ENCODE measurements at places on chromosomes 2 and 18.

DNA sequence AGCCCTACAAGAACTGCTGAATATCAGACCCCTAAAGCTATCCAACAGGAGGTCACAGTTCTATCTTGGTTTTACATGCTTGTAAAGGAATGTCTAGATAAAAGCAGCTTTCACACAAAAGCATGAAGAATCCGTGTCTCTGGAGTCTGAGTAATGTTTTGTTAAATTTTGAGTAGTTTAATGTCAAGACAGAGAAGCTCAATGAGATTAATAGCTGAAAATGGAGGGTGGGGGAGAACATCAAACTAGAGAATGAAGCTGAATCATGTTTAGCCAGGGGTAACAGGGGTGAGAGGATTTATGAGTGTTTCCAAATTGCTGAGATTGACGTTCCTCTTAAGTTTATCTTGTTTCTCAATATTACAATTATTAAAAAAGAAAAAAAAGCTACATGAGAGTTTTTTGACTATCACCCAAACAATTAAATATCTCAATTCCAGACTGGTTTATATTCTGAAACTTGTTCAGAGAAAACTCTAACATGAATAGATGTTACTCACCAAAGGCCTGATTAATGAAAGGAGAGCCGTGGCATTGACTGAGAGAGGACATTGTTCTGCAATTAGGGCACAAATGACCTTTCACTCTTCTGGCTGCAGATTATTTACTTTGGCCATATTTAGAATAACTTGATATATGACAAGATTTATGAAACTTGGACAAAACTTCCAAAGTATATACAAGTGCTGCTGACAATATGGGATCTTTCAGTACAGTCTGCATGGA, 266.4 kb upstream of the ETAA1 start:
- DNase-seq = no peak

DNA sequence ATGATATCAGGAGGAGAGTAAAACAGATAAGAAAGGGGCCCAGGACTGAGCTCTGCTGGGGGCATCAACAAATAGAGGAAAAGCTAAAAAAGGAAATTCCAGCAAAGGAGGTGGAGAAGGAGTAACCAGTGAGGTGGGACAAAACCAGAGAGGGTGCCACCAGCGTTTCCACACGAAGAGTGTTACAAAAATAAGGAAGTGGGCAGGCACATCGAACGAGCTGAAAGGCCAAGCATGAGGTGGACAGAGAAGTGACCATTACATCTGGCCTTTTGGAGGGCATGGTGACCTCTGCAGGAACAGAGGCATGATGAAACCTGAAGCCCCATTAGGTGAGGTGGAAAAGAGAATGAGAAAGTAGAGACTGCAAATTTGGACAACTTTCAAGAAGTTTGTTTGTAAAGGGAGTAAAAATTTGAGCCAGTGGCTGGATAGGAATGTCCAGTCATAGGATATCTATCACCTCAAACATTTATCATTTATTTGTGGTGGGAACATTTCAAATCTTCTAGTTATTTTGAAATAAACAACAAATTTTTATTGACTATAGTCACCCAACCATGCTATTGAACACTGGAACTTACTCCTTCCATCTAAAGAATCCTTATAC, 18.4 kb upstream of the VIT start:
- DNase-seq = no peak

DNA sequence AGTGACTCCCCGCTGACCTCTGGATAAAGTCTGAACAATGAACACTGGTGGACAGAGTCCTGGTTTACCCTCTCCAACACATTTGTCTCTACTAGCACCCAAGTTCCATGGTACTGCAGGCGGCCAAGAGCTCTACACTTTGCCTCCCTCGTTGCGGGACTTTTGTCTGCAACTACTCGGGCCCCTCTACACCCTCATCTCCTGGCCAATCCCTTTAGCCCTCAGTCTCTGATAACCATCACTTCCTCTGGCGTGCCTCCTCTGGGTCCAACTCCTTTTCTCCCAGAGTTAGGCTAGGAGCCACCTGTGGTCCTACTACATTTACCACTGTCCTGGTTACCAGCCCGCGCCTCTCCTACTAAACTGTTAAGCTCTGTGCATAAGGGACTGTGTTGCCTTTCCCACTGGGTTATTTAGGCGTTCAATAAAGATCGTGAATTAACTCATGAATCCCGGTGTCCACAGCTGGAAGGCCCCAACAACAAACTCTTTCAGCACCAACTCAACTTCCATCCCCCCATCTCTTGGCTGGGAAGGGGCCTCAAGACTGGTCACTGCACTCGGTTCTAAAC, 757 bp downstream of the HDHD2 start:
- DNase-seq = no peak

GRCh38 chr2:68237404-68237803, 14.9 kb downstream of the PPP3R1 start:
- DNase-seq = no peak

DNA sequence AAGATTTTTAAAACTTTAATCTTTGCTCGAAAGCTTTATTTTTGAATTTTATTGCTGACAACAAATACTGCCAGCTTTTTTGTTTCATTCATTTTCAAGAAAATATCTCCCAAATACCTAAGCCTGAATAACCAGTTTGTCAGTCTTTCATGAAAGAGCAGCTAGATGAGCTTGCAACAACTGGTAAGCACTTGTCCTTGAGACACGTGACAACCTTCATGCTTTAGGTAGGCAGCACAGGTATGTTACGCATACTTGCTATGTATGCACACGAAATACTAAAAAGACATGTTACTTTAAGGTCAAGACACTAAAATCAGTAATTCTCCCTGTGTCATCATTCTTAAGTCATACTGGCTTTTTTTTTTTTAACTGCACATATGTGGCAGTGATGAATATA, 12.3 kb downstream of the CEBPZ start:
- no peak for DNase-seq

DNA sequence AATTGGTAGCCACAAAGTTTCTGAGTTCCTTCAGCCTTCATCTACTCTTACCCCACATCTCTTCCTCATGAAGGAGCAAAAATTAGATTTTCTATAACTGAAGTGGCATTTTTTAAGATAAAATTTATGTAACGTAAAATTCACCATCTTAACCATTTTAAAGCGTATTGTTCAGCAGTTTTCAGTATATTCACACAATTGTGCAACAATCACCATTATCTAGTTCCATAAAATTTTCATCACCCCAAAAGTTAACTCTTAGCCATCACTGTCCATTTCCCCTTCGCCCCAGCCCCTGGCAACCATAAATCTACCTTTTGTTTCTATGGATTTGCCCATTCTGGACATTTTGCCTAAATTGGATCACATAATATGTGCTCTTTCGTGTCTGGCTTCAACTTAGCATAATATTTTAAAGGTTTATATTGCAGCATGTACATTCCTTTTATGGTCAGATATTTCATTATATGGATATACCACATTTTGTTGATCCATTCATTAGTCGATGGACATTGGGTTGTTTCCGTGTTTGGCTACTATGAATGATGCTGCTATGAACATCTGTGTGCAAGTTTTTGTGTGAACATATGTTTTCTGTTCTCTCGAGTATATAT, 44.6 kb downstream of the ATIC start:
- no peak for DNase-seq

DNA sequence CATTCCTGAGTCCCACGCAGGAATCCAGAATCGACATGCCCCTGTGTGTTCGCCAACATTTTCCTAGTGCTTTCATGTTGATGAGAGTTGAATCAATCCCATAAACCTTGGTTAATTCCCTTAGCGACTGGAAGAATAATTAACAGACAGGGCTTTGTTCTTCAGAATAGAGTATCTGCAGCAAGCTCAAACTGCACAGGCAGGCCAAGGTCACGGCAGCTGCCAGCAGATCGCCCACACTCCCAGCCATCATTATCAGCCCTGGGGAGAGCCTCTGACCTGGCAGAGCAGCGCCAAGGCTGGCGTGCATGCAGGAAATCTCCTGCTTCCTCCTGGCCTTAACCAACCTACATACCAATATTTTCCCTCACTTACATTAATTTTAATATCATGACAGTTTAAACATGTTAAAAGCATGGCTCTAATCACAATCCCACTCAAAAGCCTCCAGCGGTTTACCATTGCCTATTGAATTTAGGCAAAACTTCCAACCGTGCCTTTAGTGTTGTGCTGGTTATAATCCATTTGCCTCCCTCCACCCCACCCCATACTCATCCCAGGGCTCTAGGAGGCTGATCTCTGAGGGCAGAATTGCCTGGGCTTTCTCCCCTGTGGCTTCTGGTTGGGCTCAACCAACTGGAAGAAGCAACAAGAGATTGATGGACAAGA, 46.8 kb upstream of the NCK2 start:
- no peak for DNase-seq

DNA sequence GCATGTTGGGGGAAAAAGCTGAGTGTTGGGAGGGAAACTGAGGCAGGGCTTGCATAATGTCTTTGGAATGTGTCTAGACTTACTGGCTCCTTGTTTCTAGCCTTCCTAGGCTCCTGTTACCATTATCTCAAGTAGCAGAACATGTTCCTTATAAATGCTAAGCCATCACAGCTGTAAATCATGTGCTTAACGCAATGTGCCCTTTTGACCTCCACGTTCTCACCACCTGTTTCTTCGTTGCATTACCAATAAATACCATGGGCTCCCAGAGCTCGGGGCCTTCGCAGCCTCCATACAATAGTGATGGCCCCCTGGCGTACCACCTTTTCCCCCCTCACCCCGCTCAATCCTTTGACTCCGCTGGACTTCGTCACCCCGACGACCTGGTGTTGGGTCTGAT, 54.0 kb upstream of the CWC22 start:
- DNase-seq = no peak

DNA sequence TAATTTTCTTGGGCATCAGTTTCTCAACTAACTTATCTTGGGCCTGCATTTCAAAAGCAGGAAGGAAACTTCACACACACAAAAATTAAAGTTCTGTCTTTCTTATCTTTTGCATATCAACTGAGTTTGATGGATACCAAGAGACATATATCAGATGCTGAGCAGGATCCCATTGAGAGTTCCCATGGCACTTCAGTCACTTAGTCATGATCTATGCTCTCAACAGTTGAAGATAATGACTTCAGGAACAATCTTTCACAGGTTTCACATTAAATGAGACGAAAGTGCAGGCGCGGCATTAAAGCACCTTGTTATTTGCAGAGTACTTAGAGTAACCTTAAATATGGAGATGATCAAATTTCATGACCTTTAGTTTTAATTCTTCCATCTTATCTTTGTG, 2139.8 kb upstream of the CELF4 start:
- no peak for DNase-seq

DNA sequence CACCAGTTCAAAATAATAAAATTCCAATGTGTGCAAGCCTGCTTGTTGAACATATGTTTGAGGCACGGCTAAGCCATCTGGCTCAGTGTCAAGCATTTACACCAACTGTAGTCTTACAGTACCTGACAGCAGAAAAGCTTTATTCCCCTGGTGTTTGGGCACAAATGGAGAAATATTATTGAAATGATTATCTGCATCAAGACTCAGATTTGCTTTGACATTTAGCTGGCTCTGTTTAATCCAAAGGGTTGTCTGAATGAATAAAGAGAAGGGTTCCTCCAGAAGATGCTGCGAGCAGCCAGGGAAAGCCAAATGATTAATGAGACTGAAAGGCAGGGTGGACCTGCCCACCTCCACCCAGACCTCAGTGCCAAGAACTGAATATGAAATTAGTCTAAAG, 393.2 kb upstream of the GALNT5 start:
- DNase-seq = no peak

DNA sequence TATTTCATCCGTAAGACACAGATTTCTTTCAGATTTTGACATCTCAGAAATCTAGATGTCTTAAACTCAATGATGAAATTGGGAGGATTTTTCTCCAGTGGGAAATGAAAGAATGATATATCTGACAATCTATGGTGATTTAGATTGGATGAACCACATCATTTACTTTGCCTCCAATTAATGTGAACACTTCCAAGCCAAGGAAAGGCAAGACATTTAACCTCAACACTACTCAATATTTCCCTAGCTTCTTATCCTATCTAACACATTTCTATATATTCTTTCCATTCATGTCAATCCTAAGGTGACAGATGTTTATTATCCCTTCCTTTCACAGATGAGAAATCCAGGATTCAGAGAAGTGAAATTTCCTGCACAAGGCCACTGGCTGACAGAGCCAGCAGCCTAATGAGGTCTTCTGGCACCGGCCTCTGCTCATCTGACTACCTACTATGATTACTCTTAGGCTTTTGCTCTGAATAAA, 327.6 kb downstream of the IRS1 start:
- DNase-seq = no peak

DNA sequence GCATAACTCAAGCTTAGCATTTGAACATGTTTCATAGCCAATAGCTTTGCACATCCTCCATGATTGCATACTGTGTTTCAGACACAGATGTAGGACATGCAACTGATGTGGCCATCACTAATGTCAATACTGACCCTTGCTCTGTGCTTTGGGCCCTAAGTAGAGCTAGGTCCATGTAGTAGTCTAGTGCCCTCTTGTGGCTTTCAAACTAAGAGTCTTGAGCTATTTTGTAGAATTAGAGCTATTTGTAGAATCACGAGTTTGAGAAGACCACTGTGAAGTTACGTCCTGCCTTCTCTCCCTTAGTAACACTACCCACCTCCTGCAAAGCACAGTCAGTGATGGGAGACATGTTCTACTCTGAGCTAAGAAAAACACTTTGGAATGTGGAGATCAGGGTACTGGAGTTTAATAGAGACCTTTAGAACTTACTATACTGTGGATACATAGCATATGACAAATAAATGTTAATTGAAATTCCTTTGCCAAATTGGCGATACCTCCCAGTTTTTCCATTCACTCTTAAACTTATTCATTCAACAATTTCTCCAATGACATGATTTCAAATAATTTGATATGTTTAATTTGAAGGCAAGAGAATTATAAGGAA, 306.5 kb upstream of the TNP1 start:
- no peak for DNase-seq

DNA sequence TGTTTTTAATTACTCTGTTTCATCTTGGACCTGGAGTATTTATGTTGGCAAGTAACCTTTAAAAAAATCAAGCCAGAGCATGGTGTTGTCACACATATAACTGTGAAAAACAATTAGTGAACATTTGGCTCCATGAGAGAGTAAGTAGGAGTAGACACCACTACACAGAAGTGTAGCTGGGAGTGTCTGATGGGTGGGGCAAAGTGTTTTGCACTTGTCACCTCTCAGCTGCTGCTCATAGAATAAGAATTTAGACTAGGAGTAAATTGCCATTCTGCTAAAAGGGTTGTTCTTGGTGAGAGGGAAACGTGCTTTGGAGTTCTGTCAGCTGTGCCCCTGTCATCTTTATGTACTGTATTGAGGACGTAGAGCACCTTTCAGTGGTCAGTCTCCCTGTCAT, 114.5 kb downstream of the TTC27 start:
- DNase-seq = no peak

DNA sequence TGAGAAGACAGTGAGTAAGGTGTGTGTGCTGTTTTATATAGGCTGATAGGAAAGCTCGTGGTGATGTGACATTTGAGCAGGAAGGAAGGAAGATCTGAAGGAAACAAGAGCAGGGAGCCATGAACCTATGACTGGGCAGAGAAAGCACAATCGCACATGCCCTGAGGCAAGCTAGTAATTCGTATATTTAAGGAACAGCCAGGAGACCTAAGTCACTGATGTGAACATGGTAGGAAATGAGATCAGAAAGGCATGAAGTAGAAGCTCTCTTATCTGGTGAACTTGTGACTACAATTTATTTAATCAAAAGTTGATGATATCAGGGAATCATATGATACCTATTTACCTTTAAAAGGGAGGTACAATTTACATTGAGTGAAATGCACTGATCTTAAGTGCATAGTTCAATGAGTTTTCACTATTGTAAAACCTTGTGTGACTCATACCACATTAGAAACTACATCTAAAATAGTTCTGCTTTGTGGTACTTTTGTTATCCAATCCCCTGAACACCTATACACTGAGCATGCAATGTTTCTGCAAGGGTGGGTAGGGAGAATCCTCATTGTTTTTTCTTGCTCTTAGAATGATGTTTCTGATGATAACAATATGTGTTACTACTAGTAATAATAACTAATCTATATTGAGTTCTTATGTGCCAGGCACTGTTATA, 67.5 kb downstream of the GALNT13 start:
- no peak for DNase-seq
